ENCODE measurements at places on chromosomes 6 and 20.

DNA sequence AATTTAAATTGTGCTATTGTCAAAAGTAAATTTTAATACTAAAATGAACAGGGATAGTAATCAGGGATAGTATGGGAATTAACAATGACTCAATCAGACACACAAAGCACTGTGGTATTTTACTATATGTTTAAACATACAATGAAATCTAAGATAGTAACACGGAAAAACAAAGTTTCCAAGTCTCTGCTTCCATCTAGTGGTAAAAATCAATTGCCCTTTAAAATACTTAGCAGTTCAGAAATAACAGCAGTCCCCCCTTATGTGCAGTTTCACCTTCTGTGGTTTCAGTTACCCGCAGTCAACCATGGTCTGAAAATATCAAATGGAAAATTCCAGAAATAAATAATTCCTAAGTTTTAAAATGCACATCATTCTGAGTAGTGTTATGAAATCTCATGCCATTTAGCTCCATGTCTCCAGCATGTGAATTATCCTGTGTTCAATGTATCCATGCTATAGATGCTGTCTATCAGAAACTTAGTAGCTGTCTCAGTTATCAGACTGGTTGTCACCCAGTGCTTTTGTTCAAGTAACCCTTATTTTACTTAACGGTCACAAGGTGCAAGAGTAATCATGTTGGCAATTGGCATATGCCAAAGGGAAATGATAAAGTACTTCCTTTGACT is 58.5 kb downstream of the AHI1 start:
- DNase-seq = no peak

DNA sequence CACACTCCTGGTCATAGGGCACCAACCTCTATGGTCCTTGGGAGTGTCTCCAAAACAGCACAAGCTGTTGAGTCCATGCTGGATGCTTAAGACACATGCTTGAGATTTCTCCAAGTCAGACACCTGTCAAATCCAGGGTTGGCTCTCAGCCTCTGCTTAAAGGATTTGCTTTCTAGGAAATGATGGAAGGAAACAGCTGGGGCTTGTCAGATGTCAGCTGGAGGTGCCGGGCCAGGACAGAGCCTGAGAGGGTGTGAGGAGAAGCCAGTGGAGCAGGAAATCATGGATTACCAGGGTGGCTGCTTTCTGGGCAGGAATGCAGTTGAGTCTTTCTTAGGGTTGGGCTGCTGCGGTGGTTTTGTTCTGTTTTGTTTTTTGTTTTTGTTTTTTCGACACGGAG is 83.0 kb upstream of the FAM184A start:
- no peak for DNase-seq

- DNase-seq = no peak
These were observed 11.9 kb upstream of the C20orf144 start for GRCh38 chr20:33650111-33650752.

GRCh38 chr20:48758206-48758820 is 69.5 kb downstream of the PREX1 start:
- no peak for DNase-seq

DNA sequence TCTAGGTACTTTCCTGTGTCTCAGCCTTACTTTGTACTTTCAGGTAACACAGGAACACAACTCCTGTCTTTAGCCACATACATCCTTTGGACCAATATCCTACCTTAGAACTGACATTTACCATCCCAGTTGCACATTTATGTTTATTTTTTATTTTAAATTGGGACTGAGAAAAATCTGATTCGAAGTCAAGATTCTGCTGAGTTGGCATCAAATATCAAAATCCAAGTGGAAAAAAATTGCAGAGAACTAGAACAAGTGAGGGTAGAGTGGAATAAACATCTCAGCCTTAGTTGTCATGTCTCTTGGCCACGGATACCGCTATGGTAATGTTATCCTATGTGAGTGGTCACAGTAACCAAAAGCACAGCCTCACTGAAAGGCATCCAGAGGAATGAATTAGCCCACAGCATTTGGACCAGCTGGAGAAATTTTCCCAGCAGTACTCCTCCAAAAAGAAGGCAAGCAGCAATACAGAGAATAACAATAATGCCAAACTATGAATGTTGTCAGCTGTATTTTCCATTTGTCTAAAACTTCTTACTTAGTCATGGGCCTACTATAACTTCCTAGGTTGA is 17.6 kb upstream of the EYA4 start:
- no peak for DNase-seq

DNA sequence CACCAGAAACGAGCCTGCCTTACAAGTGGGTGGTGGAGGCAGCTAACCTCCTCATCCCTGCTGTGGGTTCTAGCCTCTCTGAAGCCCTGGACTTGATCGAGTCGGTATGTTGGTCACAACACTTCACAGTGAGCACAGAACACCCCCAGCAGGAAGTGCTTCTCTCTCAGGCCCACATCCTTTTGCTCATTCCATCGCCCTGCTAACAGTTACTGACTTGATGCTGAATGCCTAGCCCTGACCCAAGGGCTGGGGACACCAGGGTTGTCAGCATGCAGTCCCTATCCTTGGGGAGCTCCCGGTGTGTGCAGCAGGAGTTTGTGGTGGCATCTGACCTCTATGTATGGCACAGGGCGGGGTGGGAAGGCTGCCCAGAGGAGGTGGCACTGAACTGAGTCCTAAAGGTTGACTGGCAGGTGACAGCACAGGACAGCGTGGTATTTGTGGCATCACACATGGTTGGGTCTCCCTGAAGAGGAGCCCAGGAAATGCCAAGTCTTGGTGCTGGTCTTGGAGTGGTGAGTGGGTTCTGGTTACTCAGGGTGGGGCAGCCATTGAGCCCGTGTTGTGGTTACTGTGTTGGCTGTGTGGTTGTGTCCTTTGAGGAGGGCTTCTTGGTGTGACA is 26.7 kb downstream of the GTSF1L start:
- DNase-seq = no peak

DNA sequence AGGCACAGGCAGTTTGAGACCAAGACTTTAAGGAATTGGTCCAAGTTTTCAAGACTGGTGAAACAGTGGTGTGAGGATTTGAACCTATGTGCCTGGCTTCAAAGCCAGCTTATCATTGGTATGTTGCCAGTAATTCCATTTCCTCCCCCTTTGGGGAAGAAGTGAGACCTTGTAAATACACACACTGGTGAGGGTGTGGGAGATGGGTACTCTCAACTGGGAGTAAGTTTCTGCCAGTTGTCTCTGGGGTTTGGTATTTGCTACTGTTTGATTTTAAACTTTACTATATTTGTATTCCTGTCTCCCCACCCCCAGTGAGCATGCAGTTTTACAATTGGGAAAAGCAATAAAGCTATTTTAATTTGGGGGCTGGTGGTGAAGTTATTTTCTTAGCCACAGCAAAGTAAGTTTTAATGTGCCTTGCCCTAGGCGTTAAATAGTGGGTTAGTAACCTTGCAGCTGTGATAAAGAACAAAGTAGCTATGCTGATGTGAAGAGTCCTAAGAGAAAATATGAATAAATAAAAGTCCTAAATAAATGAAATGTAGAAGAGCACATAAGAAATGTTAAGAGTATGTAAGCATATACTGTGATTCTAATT is 31.0 kb downstream of the SNX9 start:
- no peak for DNase-seq

GRCh38 chr20:25336561-25337422 is 53.8 kb downstream of the ABHD12 start:
- DNase-seq = no peak

DNA sequence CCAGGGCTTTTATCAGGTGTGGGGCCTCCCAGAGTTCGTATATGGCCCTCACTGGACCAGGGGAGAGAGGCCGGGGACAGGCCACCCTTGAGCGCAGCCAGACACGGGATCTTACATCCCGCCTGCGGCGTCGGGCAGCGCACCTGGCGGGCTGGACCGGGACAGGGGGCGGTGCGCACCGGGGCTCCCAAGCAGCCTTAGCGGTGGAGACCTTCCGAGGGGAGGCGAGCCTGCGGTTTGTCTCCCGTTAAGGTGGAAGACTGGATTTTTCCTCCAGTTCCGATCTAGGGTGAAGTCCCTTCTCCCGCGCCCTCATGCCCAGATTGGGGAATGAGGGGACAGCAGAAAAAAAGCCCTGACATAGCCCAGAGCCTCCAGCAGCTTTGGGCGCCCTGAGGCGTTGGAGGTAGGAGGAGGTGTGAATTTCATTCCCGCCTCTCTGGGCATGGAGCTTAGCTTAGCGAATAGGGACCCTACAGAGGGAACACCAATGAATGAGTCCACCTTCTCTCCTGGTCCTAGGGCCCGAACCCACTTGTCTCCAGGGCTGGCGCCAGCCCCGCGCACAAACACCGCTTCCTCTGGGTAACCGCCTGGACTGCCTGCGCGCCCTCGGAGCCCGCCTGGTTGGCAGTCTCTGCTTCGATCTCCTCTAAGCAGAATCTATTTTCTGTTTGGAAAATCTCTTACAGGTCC is 6.7 kb upstream of the LAMP5 start:
- no peak for DNase-seq

DNA sequence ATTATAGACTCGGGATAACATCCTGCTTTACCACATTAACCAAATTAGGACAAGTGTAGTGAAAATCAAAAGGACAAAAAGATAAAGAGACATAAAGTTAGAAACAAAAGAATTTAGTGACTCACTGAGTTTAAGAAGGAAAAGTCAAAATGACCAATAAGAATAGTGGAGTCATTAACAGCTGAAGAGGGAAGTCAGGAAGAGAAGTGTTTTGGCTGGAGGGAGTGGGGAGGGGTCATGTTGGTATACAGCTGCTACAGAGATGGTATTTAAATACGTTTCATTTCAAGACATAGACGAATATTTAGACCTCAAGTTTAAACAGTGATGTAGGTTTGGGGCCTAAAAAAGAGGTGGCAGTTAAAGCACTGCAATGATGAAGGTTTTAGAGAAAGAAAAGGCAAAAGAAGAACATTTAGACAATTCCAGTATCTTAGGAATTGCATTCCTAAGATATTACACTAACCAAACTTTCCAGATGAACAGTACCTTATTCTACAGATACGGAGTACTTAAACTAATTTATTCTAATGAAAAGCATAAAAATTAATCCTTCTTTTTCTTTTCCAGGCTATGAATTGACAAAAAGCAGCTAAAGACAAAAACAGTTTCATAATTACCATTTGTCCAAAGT is 10.6 kb downstream of the FKBP5 start:
- no peak for DNase-seq

DNA sequence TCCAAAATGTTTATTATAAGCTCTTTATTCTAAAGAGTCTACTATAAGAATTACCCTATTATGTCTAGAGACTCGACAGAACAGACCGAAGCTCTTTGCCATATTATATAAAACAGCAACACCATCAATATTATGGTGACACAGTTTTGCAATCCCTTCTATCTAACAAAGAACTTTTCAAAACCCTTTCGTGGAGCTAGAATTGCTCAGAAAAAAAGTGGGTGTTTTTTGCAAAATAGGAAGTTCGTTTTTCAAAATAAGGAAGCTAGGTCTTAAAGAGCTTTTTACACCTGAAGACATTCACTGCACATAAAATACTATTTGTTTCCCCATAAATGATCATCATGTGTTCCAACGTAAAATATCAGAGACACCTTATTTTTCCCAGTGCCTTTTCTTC is 240.0 kb downstream of the FOXC1 start:
- no peak for DNase-seq

- DNase-seq = no peak
These were observed 132.5 kb downstream of the EPM2A start for GRCh38 chr6:145602726-145603326.

DNA sequence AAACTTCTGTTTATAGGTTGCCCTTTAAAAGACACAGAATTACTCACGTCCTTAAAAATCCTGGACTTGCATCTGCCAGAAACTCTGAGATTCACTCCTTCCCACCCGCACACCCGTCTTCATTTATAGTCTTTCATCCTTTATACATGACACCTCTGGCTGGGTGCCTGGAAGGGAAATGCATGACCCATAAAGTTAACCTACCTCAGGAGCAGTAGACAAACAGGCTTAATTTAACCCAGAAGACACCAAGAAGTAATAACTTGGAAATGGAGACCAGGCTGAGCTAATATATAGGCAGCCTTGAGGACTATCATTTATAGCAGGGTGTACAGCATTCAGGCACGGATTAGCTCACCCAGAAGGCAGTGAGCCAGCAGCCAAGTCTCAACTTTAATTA is 429.0 kb upstream of the NRSN1 start:
- DNase-seq = no peak

- DNase-seq = no peak
These were observed 100.1 kb upstream of the INSM1 start for GRCh38 chr20:20267685-20268370.

DNA sequence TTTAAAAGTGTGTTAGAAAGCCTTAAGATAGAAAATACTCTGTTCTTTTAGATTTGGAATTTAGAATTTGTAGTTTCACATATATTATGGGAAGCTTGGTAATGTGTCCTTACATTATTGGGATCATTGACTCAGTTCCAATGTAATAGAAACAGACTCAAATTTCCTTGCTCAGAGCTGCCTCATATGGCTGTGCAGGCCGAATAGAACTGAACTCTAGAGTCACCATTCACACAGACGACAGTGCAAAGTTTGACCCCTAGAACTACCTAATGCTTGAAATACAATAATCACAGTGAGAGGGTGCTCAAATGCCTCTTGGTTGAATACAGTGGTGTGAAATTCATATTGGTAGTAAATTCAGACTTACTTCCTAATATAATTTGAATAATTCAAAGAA is 482.7 kb upstream of the CITED2 start:
- DNase-seq = no peak

DNA sequence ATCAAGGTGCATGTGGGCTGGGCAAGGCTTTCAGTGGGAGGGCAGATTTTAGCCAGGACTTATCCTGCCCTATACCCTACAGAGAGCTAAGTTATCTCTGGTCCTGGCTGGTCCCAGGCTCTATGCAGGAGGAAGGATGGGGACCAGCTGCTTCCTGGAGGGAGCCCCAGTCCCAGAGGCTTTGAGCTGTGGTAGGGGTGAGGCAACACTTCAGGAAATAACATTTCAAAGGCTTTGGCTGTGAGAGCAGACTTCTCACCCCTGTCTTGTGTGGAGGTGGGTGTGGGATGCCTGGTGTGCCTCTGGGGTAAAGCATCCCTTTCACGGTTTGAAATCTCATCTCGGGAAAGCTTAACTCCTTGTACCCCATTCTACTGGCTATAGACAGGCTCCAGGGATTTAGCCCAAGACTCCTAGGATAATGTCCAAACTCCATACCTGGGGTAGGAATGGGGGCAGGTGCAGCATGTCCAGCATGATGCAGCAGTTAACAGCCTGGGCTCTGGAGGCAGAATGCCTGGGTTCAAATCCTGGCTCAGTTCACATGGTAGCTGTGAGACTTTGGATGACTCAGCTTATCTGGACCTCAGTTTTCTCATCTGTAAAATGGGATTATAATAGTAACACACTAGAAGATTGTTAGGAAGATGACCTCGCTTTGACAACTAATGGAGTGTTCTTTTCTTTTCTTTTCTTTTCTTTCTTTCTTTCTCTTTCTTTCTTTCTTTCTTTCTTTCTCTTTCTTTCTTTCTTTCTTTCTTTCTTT is 27.5 kb upstream of the SIRPA start:
- no peak for DNase-seq
